ENCODE measurements at places on chromosomes 1 and 21.

DNA sequence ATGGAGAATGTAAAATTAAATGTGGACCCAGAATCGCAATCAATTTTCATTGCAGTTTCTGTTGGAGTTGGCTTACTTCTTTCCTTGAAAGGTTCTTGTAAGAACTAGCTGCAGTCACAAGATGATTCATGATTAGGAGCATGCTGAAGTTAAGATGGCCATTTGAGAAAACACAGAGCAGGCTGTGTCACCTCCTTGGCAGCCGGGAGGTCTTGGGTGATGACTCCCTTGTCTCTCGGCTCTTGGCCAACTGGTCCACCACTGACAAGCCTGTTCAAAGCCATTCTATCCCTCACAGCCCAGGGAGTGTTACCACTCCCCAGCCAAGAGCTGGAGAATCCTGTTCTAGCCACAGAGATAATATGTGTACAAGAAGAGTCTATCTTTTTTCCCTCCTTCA is 40.6 kb downstream of the OPTC start:
- no peak for DNase-seq

GRCh38 chr1:155272466-155273342 is 600 bp downstream of the CLK2 start:
- no peak for DNase-seq

- no peak for DNase-seq
Observed at GRCh38 chr1:16047791-16048475, 4.4 kb downstream of the CLCNKB start.

GRCh38 chr1:84687714-84688462 is 2.4 kb downstream of the SSX2IP start:
- DNase-seq: no peak

GRCh38 chr1:102470767-102471166 is 474.0 kb upstream of the OLFM3 start:
- DNase-seq: no peak

GRCh38 chr1:34742667-34743270 is 12.1 kb upstream of the GJB5 start:
- peak; percentile 19 for DNase-seq

DNA sequence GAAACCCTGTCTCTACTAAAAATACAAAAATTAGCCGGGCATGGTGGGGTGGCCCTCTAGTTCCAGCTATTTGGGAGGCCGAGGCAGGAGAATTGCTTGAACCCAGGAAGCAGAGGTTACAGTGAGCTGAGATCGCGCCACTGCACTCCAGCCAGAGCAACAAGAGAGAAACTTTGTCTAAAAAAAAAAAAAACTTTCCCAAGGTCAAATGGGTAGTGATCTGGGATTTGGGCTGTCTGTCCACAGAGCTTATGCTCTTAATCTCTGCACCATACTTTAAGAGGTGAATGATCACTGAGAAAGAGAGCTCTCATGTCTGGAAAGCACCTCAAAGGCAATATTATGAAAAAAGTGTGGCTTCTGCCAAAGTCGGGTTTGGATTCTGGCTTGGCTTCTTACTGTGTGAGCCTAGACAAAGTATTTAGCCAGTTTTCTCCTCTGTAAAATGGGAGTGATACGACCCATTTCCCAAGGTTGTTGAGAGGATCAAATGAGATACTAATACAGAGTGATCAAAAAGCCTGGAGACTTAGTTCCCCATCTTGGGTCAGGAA is 34.4 kb downstream of the ATP2B4 start:
- no peak for DNase-seq

GRCh38 chr1:172455451-172455850 is 11.6 kb upstream of the PIGC start:
- DNase-seq: no peak

DNA sequence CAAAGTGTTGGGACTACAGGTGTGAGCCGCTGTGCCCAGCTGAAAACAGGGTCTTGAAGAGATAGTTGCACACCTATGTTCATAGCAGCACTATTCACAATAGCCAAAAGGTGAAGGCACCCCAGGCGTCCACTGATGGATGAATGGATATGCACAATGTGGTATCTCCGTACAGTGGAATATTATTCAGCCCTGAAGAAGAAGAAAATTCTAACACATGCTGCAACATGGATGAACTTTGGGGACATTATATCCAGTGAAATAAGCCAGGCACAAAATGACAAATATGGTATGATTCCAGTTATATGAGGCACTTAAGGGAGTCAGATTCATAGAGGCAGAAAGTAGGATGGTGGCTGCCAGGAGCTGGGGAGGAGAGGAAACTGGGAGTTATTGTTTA is 137.6 kb upstream of the WNT4 start:
- DNase-seq: no peak

DNA sequence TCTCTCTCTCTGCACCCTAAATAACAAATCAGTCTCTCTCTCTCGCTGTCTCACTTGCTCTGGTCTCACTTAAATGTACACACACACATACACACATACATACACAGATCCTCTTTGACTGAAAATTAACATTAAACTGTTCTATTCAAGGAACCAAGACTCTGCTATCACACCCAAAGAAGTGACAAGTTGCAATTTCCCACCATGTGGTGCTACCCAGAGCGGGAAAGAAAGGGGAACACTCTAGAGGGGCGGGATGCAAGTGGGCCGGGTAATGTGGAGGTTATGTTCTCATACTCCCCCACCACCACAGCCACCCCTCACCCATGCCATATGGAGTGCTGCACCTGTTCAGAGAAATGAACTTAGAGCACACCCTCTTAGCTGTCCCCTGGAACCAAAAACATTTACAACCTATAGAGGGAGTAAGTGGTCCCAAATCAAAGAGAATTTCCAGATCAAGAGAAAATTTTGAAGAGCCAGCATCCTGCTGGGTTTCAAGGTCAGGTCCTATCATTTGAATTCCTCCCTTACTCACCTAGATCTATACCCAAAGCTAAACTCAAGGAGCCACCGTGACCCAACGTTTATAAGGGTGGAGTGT is 319.4 kb downstream of the BRINP2 start:
- DNase-seq: no peak

- no peak for DNase-seq
Observed at GRCh38 chr1:96240438-96240837, 481.1 kb upstream of the PTBP2 start.

DNA sequence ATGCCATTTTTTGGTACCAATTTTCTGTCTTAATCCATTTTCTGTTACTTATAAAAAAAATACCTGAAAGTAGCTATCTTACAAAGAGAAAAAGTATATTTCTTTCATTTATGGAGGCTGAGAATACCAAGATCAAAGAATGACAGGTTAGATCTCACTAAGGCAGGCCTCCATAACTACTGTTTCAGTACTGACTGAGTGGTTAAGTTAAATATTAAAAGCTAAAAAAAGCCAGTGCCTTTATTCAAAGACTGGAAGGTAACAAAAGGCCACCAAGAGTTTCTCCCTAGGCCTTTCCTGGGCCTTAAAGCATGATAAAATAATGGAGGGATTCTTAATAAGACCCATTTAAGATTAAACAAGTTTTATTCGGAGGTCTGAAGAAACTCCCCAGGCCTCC is 687.7 kb upstream of the ADGRL4 start:
- DNase-seq: no peak

DNA sequence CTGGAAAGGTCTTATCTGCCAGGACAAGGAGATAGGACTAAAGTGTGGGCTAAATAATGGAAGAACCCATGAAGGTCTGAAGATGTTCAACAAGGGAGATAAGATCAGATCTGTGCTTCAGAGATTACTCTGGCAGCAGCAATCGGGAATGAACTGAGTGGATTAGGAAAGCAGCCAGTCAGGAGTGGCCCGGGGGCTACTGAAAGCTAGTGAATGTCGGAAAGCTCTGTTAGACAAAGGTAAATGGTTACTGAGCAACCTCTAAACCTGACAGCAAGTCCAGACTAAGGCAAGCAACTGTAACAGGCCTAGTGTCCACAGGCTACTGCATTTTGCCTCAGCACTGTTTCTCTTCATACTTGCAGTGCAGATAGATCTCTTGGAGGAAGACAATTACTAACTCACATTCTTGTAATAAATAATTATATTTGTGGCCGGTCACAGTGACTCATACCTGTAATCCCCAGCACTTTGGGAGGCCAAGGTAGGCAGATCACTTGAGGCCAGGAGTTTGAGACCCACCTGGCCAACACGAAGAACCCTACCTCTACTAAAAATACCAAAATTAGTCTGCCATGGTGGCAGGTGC is 12.5 kb downstream of the IQGAP3 start:
- DNase-seq: no peak

DNA sequence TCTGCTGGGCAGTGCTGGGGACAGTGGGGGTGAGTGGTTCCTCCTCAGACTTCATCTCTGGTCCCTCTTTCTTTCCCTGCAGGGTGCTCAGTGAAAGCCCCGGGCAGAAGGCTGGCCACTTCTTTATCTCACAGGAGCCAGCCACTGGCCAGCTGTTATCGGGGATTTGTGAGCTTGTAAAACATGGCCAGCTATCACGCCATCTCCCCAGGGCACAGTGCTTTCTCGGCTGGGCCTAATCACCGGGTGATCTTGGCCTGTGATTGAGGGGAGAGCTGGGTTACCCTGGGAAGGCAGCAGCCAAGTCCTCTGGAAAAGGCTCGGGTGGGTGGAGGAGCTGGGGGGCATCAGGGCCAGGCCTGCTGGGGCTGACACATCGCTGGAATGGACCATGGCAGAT is 83.0 kb downstream of the IGSF21 start:
- no peak for DNase-seq
